ENCODE measurements at places on chromosomes 5 and 9.

GRCh38 chr9:135701067-135701958 is 672 bp upstream of the KCNT1 start:
- no peak for DNase-seq

DNA sequence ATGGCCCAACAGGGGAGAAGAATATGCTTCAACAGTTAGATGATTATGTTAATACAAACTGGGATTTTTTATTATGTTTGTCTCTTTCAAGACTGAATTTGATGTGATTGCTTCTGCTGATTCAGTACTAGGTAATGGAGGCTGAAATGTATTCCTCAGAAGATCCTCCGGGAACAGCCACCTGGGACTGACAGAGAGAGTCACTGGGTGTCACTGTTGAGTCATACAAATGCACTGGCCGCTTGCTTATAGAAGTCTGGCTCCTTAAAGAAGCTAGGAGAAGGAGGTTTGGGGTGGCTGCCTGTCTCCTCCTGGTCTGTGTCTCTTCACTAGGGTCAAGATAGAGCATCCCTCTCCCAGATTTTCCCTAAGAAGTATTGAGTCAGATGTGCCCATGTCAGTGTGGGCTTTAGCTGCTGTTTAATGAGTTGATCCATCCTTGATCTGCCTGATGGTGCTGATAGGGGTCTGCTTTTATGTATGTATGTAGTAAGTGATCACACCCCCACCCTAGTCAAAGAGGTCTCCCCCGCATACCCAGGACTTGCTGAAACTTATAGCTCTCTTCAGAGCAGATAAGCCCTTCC is 773.4 kb downstream of the BRINP1 start:
- DNase-seq = no peak

GRCh38 chr5:176719113-176719739 is 71.9 kb downstream of the TSPAN17 start:
- DNase-seq = no peak

- DNase-seq = no peak
These were observed 10.3 kb downstream of the TNC start for GRCh38 chr9:115107701-115108100.
